Body of pancreas (tissue), 4 donors: ENCODE measurements at places on chromosomes 5 and 9.
A peak's percentile ranks its signal among the peaks of the same experiment; 100 is the strongest.

DNA sequence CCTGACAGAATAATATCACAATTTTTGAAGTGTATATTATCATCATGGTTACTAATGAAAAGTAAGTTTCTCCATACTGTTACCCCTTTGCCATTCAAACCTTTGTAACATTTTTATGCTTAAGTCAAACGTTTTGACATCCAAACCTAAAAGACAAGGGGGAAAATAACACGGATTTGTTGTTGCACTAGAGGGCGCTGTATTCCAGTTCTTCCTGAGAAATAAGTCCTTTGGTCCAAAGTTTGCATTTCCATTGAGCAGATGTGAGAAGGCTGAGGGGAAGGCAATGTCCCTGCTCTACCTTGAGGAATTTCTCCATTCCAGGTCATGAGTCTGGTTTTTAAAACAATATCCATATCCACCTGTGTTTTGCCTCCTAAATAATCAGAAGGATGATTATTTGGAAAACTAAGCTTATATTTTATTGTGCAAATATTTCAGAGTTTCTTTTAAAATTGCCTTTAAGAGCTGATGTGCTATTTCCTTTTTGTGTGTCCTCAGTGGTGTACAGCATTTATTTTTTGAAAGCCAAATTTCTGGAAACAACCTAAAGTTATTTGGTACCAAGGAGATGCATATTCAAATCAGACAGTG is 9.7 kb downstream of the LECT2 start:
- H3K27me3 ChIP-seq = no peaks in the 10 kb centered on the region
- H3K4me1 ChIP-seq = no peaks in the 10 kb centered on the region
- no peak overlapping the region for H3K27ac ChIP-seq
- peak; percentile 73 for DNase-seq
- no peak overlapping the region for H3K4me3 ChIP-seq

GRCh38 chr9:110189559-110190320 is 18.2 kb downstream of the C9orf152 start:
- H3K27me3 ChIP-seq = no peaks in the 10 kb centered on the region
- H3K36me3 ChIP-seq = no peaks in the 10 kb centered on the region
- DNase-seq = no peak
- H3K4me3 ChIP-seq = no peak overlapping the region

DNA sequence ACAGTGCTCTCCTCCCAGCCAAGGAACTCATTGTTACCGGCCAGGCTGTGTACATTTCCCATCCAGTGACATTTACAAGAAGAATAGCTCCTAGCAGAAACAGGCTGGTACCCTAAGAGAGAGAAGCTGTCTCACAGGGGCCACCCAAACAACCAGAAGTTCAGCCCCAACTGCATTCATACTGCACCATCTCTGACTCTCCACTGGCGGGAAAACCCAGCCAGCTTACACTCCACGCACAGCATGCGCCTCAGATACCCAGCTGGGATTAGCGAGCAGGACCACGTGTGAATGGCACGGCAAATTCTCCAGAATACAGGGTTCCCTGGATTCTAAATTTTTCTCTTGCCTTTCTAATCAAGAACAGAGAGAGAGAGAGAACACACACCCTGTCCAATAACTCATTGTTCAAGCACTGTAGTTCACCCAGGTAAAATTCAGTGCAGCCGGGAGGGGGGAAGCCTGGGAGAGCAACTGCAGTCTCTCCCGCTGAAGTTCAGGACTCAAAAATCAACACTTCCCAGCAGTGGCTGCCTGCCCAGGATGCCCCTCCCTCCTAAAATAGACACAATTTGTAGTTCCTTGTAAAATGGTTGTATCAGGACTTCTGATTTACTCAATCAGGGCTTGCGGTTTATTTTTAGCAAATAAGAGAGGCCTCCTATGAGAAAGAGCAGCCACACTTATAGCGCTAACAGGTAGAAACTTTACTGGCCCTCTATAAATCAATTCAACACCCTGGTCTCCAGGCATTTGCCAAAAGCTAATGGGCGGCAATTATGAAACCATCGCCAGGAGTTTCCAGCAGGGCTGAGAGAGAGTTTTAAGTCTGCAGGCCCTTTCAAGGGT is 2.2 kb downstream of the COL23A1 start:
- H3K27me3 ChIP-seq = no peaks in the 10 kb centered on the region
- H3K36me3 ChIP-seq = no peaks in the 10 kb centered on the region
- no peak overlapping the region for H3K27ac ChIP-seq
- H3K4me3 ChIP-seq = no peak overlapping the region
- DNase-seq = no peak

DNA sequence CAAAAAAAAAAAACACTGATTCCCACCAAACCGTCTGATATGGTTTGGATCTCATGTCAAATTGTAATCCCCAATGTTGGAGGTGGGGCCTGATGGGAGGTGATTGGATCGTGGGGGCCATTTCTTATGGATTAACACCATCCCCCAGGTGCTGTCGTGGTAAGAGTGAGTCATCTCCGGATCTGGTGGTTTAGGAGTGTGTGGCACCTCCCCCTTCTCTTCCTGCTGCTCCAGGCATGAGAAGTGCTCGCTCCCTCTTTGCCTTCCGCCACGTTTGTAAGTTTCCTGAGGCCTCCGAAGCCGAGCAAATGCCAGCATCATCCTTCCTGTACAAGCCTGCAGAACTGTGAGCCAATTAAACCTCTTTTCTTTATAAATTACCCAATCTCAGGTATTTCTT is 45.2 kb downstream of the HSD17B3 start:
- DNase-seq = no peak
- no peak overlapping the region for H3K4me3 ChIP-seq
- no peaks in the 10 kb centered on the region for H3K27me3 ChIP-seq
- H3K36me3 ChIP-seq = no peaks in the 10 kb centered on the region

DNA sequence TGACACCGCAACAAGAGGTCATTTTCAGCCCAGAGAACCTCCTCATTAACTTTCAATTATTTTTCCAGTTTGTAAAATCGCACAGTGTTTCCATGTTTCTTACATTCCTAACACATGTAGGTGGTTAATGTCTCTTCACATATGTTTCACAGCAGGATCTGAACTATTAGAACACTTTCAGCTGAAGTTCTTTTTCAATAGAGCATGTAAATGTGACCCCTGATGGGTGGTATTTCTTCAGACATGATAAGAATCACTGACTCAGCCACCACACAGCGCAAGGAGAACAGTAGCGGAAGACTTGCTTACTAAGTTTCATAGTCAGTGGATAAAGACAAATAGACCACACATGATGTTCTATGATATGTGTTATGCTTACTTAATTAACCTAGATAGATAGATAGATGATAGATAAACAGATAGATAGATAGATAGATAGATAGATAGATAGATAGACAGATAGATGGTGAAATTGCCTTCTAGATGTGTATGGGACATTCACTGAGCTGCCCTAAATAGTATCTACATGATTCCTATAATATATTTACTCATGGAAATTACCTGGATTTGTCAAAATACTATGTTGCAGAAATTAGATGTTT is 1992.1 kb upstream of the NUDT12 start:
- H3K4me1 ChIP-seq = no peaks in the 10 kb centered on the region
- H3K36me3 ChIP-seq = no peaks in the 10 kb centered on the region
- no peak for DNase-seq

DNA sequence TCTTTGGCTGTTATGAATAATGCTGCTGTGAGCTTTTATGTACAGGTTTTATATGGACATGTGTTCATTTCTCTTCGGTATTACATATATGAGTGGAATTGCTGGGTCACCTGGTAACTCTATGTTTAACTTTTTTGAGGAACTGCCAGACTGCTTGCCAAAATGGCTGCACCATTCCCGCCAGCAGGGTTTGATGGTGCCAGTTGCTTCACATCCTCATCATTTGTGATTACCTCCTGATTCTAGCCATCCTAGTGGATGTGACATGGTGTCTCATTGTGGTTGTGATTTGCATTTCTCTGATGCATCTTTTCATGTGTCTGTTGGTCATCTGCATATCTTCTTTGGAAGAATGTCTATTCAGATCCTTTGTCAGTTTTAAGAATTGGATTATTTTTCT is 10.7 kb downstream of the NANS start:
- no peak overlapping the region for H3K27ac ChIP-seq
- peaks cover 5% of the 10 kb centered on the region for H3K4me1 ChIP-seq
- no peak for DNase-seq

GRCh38 chr9:11182001-11182400 is 569.2 kb upstream of the PTPRD start:
- no peaks in the 10 kb centered on the region for H3K4me1 ChIP-seq
- H3K27me3 ChIP-seq = no peaks in the 10 kb centered on the region
- no peaks in the 10 kb centered on the region for H3K36me3 ChIP-seq

DNA sequence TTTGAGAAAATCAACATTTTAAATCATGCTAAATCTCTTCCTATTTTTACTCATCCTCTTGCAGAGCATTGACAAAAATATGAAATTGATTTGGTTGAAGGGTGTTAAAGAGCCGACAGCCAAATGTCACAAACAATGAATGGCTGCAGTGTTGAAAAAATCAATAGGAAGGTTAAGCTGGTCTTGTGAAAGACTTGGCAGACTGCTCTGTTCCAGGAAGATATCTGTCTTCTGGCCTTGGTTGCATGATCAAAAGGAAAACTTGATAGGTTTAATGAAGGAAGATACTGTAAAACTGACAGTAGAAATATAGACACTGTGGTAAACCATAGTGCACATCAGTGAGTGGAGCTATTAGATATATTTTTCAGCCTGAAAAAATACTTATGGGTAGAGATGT is 103.6 kb downstream of the PBX3 start:
- H3K4me3 ChIP-seq = no peak overlapping the region
- no peak overlapping the region for H3K27ac ChIP-seq
- DNase-seq = no peak
- H3K4me1 ChIP-seq = peaks cover 18% of the 10 kb centered on the region
- no peaks in the 10 kb centered on the region for H3K36me3 ChIP-seq

GRCh38 chr5:136413196-136413595 is 47.9 kb upstream of the TRPC7 start:
- no peak for DNase-seq
- H3K27me3 ChIP-seq = no peaks in the 10 kb centered on the region
- no peaks in the 10 kb centered on the region for H3K4me1 ChIP-seq
- no peak overlapping the region for H3K4me3 ChIP-seq

DNA sequence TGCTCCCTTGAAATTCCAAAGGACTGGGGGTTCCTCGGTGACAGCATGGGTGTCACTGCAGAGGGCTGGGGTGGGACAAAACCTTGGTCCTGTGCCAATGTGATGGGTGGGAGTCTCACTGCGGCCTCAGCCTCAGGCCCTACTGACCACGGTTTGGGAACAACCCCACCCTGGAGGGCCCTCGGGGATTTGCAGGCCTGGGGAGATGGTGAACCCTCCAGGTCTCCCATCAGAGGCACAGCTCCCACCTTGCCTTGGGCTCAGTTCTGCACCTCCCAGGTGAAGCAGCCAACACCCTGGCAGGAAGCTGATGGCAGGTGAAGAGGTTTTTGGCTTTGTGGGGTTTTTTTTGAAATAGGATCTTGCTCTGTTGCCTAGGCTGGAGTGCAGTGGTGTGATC is 286.8 kb downstream of the PBX3 start:
- no peaks in the 10 kb centered on the region for H3K27me3 ChIP-seq
- no peaks in the 10 kb centered on the region for H3K4me1 ChIP-seq
- no peak for DNase-seq
- no peak overlapping the region for H3K27ac ChIP-seq
- H3K36me3 ChIP-seq = no peaks in the 10 kb centered on the region

DNA sequence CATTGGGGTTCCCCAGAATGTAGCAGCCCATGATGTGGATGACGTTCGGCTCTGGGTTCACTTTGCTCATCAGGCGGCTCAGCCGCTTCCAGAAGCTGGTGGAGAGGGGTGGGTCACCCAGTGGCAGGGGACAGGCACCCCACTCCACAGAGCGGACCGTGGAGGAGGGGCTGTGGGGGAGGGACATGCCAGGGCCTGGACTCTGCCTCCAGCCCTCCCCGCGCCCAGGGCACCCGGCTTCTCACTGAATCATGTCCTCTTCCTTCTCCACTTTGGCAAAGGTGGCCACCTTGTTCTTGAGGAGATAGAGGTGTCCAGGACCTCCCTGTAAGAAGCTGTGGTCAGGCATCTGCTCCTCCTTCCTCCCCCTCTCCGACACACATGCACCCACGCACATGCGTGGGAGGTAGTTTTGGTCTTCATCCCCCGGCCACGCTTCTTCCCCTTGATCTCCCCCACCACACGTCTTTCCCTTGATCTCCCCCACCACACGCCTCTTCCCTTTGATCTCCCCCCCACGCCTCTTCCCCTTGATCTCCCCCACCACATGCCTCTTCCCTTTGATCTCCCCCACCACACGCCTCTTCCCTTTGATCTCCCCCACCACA is 8.9 kb upstream of the ENTPD8 start:
- no peak overlapping the region for H3K4me3 ChIP-seq
- peaks cover 20% of the 10 kb centered on the region for H3K4me1 ChIP-seq
- DNase-seq = no peak
- no peaks in the 10 kb centered on the region for H3K27me3 ChIP-seq

DNA sequence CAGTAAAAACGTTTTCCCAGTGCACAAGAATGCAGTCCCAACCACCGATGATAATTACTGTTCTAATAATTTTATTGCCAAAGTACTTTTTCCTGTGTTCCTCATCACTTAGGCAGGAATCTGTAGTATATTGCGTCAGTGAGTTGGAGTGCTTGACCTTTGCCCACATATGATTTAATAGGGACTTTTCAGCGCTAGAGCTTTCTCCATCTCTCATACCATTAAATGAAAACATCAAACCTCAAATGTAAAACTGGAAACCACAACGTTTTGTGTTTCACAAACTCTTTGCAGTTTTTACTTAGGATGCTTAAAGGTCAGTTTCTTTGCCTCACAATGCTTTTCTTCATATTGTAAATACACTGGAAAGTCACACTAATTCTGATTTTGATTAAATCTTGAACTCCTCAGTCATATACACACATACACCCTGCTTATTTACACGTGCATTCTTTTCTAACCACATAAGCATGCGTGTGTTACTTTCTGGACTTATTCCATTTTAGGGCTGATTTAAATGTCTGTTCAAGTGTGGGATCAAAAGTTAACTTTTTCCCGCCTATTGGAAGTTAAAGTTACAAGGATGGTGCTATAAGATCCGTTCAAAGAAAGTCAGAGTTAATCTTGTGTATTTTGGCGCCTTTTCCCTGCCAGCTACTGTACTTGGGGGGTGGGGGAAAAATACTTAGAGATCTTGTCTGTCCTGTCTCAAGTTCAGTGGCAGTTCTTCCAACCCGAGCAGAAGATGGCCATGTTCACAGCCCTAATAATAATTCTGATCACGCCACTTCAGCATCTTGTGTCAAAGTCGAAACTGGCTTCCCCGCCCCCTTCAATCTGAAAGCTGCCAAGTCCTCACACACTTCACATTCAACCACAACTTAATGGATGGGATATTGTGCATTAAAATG is 6.6 kb upstream of the NFIB start:
- no peaks in the 10 kb centered on the region for H3K27me3 ChIP-seq
- no peaks in the 10 kb centered on the region for H3K36me3 ChIP-seq
- peak; percentile 33 for DNase-seq
- peaks cover 62% of the 10 kb centered on the region for H3K4me1 ChIP-seq

DNA sequence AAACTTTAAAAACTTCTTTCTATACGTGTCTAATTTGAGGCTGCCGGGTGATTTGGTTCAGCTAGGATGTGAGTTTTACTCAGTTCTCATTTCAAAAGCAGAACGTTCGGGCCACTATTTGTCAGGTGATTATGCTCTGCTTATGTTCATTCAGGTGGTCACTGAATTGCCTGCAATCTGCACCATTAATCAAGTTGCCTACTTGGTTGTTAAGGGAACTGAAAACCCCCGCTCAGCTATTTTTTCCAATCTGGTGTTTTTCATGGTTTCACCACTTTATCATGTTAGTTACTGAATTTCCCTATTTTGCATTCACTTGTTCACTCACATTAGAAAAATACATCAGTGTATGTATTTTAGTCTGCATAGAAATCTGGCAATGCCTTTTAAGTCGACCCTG is 523.0 kb downstream of the CSNK1G3 start:
- no peak overlapping the region for H3K4me3 ChIP-seq
- H3K36me3 ChIP-seq = no peaks in the 10 kb centered on the region
- H3K27me3 ChIP-seq = no peaks in the 10 kb centered on the region
- no peak overlapping the region for H3K27ac ChIP-seq
- DNase-seq = peak; percentile 10
